SIG-M5 (cell line): ENCODE measurements at places on chromosomes 12 and 14.

DNA sequence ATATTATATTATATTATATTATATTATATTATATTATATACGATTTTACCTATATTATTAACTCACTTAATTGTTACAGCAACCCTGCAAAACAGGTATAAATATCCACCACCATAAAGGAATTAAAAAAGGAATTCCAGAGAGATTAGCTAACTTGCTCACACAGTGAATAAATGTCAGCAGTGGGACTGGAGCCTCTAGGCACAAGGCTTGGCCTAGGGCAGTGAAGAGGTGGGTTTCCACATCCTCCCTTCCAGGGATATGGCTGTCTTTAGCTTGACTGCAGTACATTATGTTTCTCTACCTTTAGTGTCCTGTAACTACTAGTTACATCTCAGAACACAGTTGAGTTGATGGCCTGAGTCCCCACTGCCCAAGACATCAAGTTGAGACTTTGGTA is 166.9 kb downstream of the SLC15A5 start:
- DNase-seq, result no peak

- DNase-seq, result no peak
Observed at GRCh38 chr14:60257865-60258264, 8.8 kb downstream of the PPM1A start.

GRCh38 chr14:40240245-40240859 is 808.1 kb upstream of the FBXO33 start:
- no peak for DNase-seq

GRCh38 chr12:47652521-47653234 is 53.2 kb downstream of the RPAP3 start:
- DNase-seq, result no peak

GRCh38 chr14:35146711-35147149 is 24.4 kb downstream of the PRORP start:
- no peak for DNase-seq

GRCh38 chr12:106179086-106179485 is 40.3 kb upstream of the NUAK1 start:
- no peak for DNase-seq

- DNase-seq, result no peak
Observed at GRCh38 chr12:129394177-129394825, 509.5 kb downstream of the TMEM132D start.
